ENCODE measurements at places on chromosomes 7 and 10. TPM values are rescaled to one million over a fixed set of nuclear protein-coding genes. Genes with fewer than 3 reads are reported as not detected.

DNA sequence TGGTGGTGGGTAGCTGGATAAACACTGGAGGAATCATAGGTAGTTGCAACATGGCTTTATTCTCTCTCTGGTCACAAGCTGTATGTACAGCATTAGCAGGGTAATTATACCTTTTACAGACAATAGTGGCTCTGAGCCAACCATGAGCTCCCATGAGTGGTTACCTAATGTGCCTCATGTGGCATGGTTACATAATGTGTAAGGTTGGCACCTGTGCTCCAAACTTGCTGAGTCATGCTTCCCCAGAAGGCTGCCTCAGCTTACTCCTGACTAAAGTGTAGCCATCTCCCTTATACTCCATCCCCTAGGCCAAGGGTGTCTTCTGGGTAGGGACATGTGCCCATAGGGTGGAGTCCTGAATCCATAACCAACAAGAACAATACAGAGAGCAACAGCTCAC is 345.3 kb upstream of the SEMA3C start:
- DNase-seq, result no peak

- DNase-seq, result no peak
Observed at GRCh38 chr10:2547606-2548005, 519.7 kb upstream of the PFKP start.

DNA sequence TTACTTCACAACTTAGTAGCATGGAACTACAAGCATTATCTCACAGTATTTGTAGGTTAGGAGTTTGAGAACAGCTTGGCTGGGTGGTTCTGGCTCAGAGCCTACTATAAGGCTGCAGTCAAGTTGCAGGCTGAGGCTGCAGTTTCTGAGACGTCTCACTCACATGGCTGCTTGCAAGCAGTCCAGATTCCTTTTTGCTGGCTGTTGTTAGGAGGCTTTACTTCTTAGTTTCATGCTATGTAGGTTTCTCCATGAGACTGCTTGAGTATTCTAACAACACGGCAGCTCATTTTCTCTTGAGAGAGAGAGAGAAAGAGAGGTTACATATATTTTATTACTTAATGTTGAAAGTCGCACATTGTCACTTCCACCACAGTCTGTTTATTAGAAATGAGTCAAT is 1073.9 kb downstream of the NXPH1 start:
- no peak for DNase-seq

DNA sequence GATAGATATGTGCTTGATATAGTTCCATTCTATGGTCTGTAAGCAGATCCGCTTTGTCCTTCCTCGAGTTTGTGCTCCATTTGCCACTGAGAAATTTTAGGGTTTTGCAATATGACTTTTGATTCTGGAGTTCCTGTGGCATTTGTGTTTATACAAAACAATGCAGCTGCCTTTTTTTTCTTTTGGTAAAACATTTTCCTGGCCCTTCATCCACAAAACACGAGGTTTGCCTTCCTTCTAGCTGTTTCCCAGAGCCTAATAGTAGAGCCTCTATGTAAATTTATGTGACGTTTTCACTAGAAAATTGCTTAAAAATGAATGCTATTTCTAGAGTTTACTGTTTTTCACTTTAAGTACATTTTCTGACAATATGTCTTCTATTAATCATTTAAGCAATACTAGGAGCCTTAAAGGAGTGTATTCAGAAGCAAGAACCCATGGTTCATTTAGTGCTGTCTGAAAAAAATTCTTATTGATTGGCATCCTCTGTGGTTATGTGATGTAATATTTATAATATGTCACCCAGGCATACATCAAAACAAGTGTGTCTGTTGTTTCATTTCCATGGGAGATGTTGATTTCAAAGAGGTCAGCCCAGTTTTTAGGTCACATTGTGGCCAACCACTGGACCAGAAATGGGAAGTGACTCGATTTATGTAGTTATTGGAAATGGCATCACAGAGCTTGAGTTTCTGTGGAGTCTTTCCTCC is 618.3 kb downstream of the LRMDA start:
- no peak for DNase-seq

DNA sequence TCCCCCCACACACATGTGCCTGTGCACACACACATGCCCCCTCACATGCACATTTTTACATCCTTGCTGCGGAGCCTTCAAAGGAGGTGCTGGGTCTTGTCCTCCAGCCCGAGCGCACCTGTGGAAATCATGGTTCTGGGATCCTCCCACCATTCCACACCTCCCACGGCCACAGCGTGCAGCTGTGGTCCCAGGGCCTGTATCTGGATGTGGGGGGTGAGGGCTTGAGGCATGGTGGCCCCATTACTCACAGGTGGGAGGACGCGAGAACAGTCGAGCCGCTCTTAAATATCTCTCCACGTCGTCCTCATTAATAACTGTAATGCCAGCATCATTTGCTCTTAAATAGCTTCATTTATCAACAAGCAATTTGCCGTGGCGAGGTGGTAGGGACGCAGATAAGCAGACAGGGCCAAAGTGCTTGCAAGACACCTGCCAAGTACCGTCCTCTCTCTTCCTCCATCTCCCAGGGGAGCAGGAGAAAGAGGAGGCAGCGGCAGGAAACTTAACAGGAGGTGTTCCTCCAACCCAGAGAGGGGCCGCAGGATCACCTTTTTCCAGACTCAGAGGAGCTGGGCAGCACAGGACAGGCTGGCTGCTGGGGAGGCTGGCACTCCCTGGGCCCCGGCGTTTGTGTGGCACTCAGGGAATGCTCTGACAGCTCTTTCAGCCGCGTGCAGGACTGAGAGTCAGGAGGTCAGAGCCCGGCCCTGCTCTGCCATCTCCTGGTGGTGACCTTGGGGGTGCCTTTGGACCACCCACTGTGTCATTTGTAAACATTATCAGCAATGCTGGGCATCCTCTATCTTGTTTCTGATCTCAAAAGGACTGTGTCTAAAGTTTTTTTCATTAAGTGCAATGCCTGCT is 87.4 kb downstream of the CDH23 start:
- DNase-seq, result no peak

TBXAS1 gene
- total RNA-seq, result 92.6 TPM

HABP2 gene
- total RNA-seq, result 0.77 TPM

Measured in lower lobe of right lung (tissue), 2 donors.